Foreskin melanocyte (primary cell): ENCODE measurements at places on chromosomes 11 and 22.

DNA sequence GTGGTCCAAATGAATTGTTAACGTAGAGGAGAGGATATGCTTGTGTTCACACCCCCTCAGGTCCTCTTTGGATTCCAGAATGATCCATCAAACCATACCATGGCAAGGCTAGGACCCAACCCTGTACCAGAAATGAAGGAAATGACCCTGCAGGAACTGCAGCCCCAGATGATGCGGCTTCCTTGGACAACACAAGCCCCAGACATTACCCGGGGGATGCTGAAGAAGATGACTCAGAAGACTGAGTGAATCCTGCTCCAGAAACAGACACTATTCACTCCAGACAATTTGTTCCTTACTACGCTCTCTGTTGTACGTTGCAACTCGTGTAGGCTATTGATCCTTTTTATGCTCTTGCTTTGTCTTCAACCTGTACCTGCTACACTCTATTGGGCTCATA lies 15.2 kb upstream of the MTMR2 start:
- DNase-seq, result no peak

GRCh38 chr11:120441592-120441991 lies 70.0 kb upstream of the GRIK4 start:
- DNase-seq, result no peak

GRCh38 chr11:44179173-44179572 lies 83.7 kb downstream of the EXT2 start:
- DNase-seq, result no peak

GRCh38 chr11:126511475-126512115 lies 156.1 kb downstream of the ST3GAL4 start:
- no peak for DNase-seq

GRCh38 chr11:57644748-57645688 lies 4.7 kb downstream of the YPEL4 start:
- no peak for DNase-seq

DNA sequence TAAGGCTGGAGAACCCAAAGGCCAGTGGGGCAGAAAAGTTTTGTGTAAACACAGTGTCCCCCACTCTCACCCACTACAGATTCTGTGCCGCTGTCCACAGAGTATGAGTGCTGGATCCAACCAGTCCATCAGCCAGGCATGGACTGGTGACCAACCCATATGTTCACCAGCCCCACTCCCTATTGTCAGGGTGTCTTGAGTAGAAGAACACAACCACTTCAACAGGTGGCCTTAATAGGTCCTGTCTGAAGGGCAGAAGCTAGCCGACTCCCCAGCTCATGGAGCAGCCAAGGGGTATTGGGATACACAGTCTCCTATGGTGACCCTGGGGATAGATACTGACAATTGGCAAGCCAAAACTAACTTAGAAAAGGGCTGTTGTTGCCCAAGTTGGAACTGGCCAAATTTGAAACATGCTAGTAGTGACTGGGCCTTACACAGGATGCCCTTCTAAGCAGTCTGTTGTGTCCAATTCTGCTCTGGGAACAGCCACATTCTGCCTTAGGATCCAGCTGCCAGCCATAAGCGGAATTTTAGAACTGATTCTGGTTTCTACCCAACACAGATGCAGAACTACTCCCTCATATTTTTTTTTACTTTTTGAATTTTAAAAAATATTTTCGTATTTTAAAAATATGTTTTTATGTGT lies 19.8 kb upstream of the PGM2L1 start:
- peak; percentile 25 for DNase-seq
